ENCODE measurements at places on chromosomes 6 and 20. TPM values are rescaled to one million over a fixed set of nuclear protein-coding genes. Genes with fewer than 3 reads are reported as not detected.

The KIAA1755 gene
- not detected for total RNA-seq

The PNPLA1 gene
- 0.26 TPM for total RNA-seq

The PROCR gene
- 2.1 TPM for total RNA-seq

The SCRT2 gene
- 0.50 TPM for total RNA-seq

The BHLHE23 gene
- not detected for total RNA-seq

The RRAGD gene
- 10.6 TPM for total RNA-seq

The ARFGEF3 gene
- 0.61 TPM for total RNA-seq

The DCBLD1 gene
- 1.5 TPM for total RNA-seq

The CCN6 gene
- total RNA-seq = not detected

The SDHAF4 gene
- 12.8 TPM for total RNA-seq

The HCRTR2 gene
- total RNA-seq = not detected

The TOP1 gene
- 108 TPM for total RNA-seq

The OR2J3 gene
- not detected for total RNA-seq

The ENPP3 gene
- 0.45 TPM for total RNA-seq

The PAK5 gene
- total RNA-seq = not detected

The ZBP1 gene
- not detected for total RNA-seq

The BPIFB2 gene
- not detected for total RNA-seq

The MOG gene
- total RNA-seq = not detected

The SLC26A8 gene
- not detected for total RNA-seq

The TMEM151B gene
- total RNA-seq = 9.9 TPM

The TREM2 gene
- total RNA-seq = not detected

The C20orf204 gene
- 2.5 TPM for total RNA-seq

The WFDC10B gene
- total RNA-seq = not detected

The EBF4 gene
- total RNA-seq = 1.2 TPM

The TGM6 gene
- total RNA-seq = not detected

The ULBP1 gene
- total RNA-seq = 7.0 TPM

The SOX12 gene
- total RNA-seq = 51.0 TPM

The TJAP1 gene
- total RNA-seq = 46.0 TPM

The TBXT gene
- total RNA-seq = not detected

The MUCL3 gene
- not detected for total RNA-seq

The BPI gene
- not detected for total RNA-seq

The ZSCAN23 gene
- 5.4 TPM for total RNA-seq

The RIPPLY2 gene
- total RNA-seq = 4.0 TPM

The HAO1 gene
- total RNA-seq = not detected

The PABPC1L gene
- 42.2 TPM for total RNA-seq

The HMGA1 gene
- 290 TPM for total RNA-seq

The ZBTB46 gene
- 0.96 TPM for total RNA-seq

The NKX2-4 gene
- total RNA-seq = 0.13 TPM

The POU5F1 gene
- not detected for total RNA-seq

The C6orf163 gene
- total RNA-seq = 2.1 TPM

The SIRPD gene
- not detected for total RNA-seq

The OPRM1 gene
- not detected for total RNA-seq

The CITED2 gene
- 437 TPM for total RNA-seq

The BIRC7 gene
- total RNA-seq = not detected

The PPP1R14C gene
- 4.6 TPM for total RNA-seq

The NRN1 gene
- 46.1 TPM for total RNA-seq

The TNFRSF6B gene
- not detected for total RNA-seq

The TBC1D22B gene
- 13.5 TPM for total RNA-seq

The SLC22A2 gene
- not detected for total RNA-seq

The PNISR gene
- 147 TPM for total RNA-seq

The OR12D3 gene
- not detected for total RNA-seq

The EYA4 gene
- total RNA-seq = 1.5 TPM
